ENCODE measurements at places on chromosomes 4 and X. TPM values are rescaled to one million over a fixed set of nuclear protein-coding genes. Genes with fewer than 3 reads are reported as not detected.

STARD8 gene
- 15.2 TPM for total RNA-seq

CLCN5 gene
- total RNA-seq, result 3.6 TPM

SLC35A2 gene
- 13.8 TPM for total RNA-seq

GC gene
- total RNA-seq, result 0.21 TPM

GAGE2A gene
- not detected for total RNA-seq

BANK1 gene
- 1.6 TPM for total RNA-seq

RGS12 gene
- 16.6 TPM for total RNA-seq

RAB33A gene
- total RNA-seq, result 19.2 TPM

NDNF gene
- total RNA-seq, result 4.2 TPM

HTN1 gene
- not detected for total RNA-seq

BMP3 gene
- total RNA-seq, result 0.08 TPM

NLGN3 gene
- 0.97 TPM for total RNA-seq

NAT8L gene
- total RNA-seq, result 12.5 TPM

XPNPEP2 gene
- total RNA-seq, result 2.0 TPM

RNF113A gene
- total RNA-seq, result 10.9 TPM

EXOC1L gene
- not detected for total RNA-seq

SERTM2 gene
- total RNA-seq, result not detected

F9 gene
- total RNA-seq, result not detected
